IMR-90 (cell line): ENCODE measurements at places on chromosomes 12 and 14. TPM values are rescaled to one million over a fixed set of nuclear protein-coding genes. Genes with fewer than 3 reads are reported as not detected.

GRCh38 chr12:47091009-47091408 lies 11.2 kb upstream of the AMIGO2 start:
- DNase-seq, result no peak

- no peak for DNase-seq
Observed at GRCh38 chr14:49863487-49864281, 11.1 kb upstream of the NEMF start.

GRCh38 chr14:60819575-60819974 lies 85.0 kb downstream of the MNAT1 start:
- DNase-seq, result no peak

DNA sequence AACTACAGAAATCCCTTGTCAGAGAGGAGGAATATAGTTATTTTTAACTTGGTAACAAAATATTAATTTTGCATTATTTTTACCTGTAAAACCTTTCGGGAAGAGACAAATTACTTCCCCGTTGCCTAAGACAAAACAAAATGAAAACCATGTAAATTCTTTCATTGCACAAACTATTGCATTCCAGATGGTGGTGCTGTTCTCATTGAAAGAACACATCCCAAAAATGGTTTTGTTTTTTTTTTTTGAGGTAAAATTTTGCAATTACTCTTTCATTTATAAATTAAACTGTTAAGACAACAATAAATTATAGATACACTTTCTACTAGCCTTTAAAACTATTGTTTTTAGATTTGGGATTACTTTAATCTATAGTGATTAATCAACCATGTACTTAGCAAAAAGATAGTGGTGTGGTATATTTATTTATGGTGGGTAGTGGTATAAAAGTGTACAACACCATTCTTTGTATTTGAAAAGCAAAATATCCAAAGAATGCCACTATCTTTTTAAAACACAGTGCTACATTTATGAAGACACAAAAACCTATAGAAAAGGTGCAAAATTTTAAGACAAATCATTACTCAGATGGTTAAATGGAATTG lies 115.5 kb downstream of the SLC38A1 start:
- peak; percentile 52 for DNase-seq

- DNase-seq, result no peak
Observed at GRCh38 chr12:110957652-110958051, 37.3 kb upstream of the MYL2 start.

DNA sequence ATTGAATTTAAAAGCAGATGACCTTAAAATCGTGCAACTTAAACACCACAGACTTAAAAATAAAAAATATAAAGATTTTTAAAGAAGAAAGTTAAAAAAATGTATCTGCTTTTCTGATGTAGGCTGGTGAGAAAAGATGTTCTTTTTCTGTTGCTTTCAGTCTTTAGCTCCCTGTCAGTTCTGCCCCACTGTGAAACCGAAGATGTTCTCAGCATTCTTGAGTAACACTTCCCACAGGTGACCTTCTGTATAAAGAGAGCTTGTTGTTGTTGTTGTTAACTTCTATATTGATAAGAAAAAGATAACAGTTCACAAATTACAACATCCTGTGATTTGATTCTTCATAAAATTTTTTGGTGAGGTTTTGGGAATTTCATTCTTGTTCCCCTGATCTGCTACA lies 377.9 kb upstream of the RGS6 start:
- no peak for DNase-seq

DNA sequence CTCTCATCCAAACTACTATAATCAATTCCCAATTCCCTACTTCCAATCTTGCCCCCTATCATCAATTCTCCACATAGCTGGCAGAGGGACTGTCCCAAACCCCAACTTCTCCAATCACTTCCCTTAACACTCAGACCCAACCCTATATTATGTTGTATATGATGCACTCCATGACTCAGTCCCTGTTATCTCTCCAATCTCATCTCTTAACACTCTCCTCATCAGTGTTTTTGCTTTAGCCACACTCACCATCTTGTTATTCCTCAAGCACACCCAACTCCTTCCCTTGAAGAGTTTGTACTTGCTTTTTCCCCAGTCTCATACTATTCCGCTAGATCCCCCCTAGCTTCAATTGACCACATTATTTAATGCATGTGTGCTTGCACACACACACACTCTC lies 4.9 kb downstream of the RHOJ start:
- DNase-seq, result peak; percentile 15

GRCh38 chr12:128467882-128468281 lies 200.9 kb downstream of the TMEM132C start:
- no peak for DNase-seq

DNA sequence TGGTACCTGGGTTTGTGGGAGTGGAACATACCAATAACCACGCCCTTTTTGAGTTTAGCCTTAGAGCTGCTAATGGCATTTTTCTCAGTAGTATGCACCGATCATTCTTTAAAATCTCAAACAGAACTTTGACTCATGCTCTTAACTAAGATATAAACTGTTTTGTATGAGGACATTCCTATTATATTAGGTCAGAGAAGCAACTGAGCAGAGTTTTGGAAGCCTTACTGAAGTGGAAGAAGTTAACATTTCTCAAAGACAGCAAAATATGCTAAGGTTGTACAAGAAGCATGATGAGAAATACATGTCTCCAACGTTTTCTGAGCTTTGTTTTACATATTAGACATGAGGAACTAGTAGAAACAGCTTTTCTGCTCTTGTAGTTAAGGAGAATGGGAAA lies 819.2 kb downstream of the FSCB start:
- DNase-seq, result peak; percentile 58

DNA sequence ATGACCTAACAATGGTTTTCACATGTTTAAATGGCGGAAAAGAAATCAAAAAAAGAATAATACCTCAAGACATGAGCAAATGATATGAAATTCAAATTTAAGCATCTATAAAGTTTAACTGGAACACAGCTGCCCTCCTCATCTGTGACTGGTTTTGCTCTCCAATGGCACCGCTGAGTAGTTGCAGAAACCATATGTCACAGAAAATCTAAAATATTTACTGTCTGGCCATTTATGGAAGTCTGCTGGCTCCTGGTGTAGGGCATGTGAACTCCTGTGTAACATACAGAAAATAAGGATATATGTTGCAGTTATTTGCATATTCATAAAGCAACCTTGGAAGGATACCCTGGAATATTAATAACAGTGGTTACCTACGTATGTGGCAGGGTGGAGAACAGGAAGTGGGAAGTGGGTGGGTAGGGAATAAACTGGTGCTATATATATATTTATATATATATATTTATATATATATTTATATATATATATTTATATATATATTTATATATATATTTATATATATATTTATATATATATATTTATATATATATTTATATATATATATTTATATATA lies 48.4 kb downstream of the LTBP2 start:
- DNase-seq, result peak; percentile 31

DNA sequence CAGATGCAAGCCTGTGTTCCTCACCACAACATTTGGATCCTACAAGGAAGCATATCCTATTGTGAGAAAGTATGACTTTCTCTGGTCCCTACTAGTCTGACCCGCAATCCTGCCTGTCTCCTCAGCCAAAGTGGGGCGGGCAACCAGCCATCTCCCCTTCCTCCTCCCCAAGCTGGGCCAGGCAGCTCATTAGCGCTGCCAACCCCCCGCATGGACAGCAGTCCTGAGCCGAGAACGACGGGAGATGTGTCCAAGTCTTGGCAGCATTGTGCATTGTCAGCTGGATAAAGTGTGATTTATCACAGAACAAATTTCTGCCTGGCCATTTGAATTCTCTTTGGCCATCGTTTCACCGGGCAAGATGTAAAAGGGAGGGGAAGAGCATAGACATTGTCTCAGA lies 139.4 kb downstream of the SLC15A4 start:
- DNase-seq, result no peak

DNA sequence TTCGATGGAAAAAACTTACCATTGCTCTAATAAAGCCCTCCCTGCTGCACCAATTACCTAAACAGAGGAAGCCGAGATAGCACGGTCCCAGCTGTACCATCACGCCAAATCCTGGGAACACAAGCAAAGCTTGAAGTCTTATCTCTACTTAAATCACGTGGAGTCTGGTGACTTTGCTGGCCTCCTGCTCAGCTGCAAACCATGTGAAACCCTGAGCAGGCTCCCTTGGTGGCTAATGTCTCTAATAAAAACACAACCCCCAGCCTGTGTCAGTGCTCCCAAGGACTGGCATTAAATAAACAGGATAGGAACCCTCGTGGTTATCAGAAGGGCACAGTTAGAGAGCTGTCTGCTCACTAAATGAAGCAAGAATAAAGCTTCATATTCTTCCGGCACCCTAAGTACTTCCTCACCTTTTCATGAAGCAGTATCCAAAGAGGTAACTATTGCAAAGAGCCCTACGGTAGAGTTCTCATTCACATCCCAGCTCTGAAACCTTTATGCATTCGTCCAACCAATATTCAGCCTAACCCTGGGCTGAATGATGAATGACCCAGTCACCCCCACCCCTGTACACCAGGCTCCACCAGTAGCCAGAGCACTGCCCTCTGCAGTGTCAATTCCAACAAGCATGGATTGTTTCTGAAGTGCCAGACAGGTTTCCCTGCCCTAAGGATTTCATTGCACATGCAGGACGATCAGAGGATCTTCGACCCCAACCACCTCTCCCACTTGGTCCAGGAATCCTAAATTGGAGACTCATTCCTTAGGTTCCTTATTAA lies 452.7 kb upstream of the TMPO start:
- no peak for DNase-seq

DNA sequence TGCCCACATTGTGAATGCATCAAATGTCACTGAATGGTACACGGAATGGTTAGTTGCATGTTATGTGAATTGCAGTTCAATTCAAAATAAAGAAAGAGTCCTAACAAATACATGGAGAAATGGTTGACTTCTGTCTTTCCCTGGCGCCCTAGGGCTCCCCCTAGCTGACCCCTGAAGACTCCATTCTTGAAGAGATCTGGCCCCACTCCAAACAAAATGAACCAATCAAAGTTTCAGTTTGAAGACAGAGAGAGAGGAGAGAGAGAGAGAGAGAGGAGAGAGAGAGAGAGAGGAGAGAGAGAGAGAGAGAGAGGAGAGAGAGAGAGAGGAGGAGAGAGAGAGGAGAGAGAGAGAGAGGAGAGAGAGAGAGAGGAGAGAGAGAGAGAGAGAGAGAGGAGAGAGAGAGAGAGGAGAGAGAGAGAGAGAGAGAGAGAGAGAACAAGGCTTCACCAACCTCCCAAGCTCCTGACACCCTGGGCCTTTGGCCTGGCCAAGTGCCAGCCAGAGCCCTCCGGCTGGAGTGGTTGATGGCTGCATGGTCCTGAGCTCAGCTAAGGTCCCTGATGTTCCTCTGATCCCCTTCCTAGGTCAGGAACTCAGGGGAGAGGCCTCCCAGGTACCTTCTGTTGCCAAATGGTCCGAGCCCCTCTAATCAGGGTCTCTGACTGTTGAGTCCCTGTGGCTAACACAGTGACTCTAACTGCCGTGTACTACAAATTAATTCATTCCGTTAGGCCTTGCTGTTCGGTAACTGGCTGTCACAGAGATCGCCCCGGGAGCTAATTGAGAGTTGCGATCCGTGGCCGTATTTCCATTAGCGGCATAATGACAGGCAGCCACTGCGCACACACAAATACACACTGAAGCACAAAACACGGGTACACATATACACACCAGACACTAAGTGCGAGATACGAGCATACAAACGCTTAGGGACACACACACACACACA lies 188.8 kb downstream of the ESRRB start:
- DNase-seq, result no peak

DNA sequence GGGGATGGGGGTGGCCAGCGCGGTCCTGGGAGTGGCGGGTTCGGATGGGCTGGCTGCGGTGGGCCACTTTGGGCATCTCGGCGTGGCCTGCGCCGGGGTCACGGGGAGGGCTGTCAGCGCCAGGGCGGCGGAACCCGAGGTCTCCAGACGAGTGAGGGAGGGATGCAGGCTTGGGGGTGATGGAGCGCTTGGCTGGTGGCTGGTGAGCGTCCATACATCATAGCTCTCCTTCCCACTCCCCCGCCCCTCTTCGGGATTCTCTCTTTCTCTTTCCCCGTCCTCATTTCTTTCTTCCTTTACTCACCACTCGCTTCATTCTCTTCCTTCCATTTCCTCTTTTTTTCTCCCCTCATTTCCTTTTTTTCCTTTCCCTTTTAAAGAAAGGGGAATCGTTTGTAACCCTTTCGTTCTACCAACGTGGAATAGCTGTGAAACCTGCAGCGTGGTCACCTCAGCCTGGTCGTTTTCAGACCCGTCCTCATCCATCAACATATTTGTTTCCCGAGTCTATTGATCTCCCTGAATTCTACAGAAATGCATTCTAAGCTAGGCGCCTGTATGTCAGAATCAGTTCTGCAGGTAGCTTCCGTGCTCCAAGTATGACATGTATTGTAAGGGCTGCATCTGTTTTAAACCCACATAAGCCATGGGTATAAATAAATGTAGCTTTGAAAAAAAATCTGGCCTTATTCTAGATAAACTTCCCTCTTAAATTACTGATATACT lies 260.3 kb upstream of the E2F7 start:
- DNase-seq, result no peak

DNA sequence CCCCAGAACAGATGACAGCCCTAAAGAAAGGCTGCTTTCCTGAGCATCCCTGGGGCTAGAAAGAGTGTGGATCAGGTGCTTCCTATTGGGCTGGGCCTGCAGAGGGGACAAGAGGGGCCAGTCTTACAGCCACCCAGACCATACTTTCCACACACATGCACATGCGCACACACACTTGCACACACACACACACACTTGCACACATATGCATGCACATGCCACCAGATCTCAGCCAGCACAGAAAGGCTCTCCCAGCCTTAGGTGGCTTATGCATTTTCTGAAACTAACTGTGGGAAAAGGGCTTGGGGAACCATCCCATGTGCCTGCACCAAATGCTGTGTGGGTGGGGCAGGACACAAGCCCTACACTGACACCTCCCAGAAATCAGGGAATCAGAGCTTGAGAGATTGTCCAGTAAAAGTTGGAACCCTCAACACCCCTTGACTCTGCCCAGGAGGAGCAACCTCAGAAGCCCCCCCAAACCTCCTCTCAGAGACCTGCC lies 2.5 kb upstream of the DIO3 start:
- DNase-seq, result no peak

- no peak for DNase-seq
Observed at GRCh38 chr12:113301811-113302210, 33.1 kb downstream of the SLC8B1 start.

GRCh38 chr14:34110531-34110930 lies 159.7 kb upstream of the EGLN3 start:
- no peak for DNase-seq

DNA sequence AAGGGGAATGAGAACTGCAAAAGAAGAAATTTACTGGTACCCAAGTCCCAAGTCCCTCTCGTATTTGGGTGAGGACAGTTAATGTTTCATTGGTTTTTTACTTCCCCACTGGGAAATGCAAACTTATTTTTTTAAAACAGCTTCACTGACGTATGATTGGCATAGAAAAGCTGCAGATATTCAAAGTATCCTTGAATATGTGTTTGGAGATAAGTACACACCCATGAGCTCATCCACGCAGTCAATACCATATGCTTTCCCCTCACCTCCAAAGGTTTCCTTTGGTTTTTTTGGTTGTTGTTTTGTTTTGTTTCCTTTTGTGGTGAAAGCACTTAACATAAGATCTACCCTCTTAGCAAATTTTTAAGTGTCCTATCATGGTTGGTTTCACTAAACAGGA lies 13.1 kb downstream of the TCTN2 start:
- no peak for DNase-seq

RDH16 gene
- not detected in 2 replicates for polyA plus RNA-seq

GUCY2C gene
- not detected in 2 replicates for polyA plus RNA-seq

KLHDC1 gene
- polyA plus RNA-seq, result 0.34 and 0.51 TPM in 2 replicates

MAP1LC3B2 gene
- polyA plus RNA-seq, result 1.4 TPM in 2 replicates

RASSF9 gene
- polyA plus RNA-seq, result 0.07 and 0.09 TPM in 2 replicates

TTC8 gene
- 75.9 and 84.2 TPM in 2 replicates for polyA plus RNA-seq

PPP4R4 gene
- 0.13 and 0.17 TPM in 2 replicates for polyA plus RNA-seq

DCN gene
- 792 and 965 TPM in 2 replicates for polyA plus RNA-seq

ITPK1 gene
- polyA plus RNA-seq, result 23.0 and 26.9 TPM in 2 replicates

ARHGEF25 gene
- 17.1 and 17.9 TPM in 2 replicates for polyA plus RNA-seq

KRT8 gene
- polyA plus RNA-seq, result 38.6 and 39.3 TPM in 2 replicates

GPRC5D gene
- not detected in 2 replicates for polyA plus RNA-seq
